Keratinocyte (primary cell): ENCODE measurements at places on chromosomes 12 and 14. TPM values are rescaled to one million over a fixed set of nuclear protein-coding genes. Genes with fewer than 3 reads are reported as not detected.

- no peaks in the 10 kb centered on the region for H3K27me3 ChIP-seq
- no peaks in the 10 kb centered on the region for H3K36me3 ChIP-seq
- H3K4me3 ChIP-seq, result no peak overlapping the region
- no peak overlapping the region for H3K27ac ChIP-seq
- peaks cover 9% of the 10 kb centered on the region for H3K4me1 ChIP-seq
These were observed 46.0 kb upstream of the PLBD1 start for GRCh38 chr12:14613718-14614117.

The LMNTD1 gene
- polyA plus RNA-seq, result 0.14 to 0.42 TPM in 2 of 3 replicates, not detected in the other

- no peak overlapping the region for H3K4me3 ChIP-seq
- no peak for DNase-seq
- peaks cover 27% of the 10 kb centered on the region for H3K4me1 ChIP-seq
- no peaks in the 10 kb centered on the region for H3K27me3 ChIP-seq
- H3K27ac ChIP-seq, result no peak overlapping the region
- H3K36me3 ChIP-seq, result no peaks in the 10 kb centered on the region
These were observed 39.1 kb upstream of the GZMB start for GRCh38 chr14:24673059-24673458.

- no peaks in the 10 kb centered on the region for H3K36me3 ChIP-seq
- H3K27me3 ChIP-seq, result no peaks in the 10 kb centered on the region
- DNase-seq, result no peak
- peaks cover 38% of the 10 kb centered on the region for H3K4me1 ChIP-seq
These were observed 1.0 kb downstream of the SH2B3 start for GRCh38 chr12:111406474-111407376.

DNA sequence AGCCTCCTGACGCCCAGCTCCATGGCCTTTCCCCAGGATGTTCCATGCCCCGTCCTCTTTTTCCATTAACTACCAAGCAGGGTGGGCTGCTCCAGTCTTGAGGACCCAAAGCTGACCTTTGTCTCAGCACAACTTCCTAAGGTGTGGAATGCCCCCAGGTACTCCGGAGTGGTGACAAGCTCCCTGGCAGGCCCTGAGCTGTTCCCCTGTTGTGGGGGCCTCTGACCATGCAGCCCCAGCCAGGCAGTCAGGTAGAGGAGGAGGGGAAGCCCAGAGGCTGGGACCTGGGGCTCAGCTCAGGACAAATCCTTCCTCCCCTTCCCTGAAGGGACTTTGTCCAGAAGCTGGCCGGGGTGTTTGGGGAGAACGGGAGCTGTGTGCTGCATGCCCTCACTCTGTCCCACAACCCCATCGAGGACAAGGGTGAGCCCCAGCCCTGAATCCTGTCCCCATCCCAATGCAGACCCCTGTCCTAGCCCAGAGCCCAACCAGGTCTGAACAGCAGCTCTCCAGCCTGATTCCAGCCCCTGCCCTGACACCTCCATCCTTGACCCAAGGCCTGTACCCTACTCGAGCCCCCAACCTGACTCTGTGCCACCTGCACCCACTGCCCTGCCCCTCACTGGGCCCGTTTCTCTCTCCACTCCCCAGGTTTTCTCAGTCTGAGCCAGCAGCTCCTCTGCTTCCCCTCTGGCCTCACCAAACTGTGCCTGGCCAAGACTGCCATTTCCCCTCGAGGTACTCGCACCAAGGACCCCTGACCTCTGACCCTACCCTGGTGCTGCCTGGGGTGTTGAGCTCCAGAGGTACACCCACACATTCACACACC, 4.4 kb downstream of the CARMIL3 start:
- no peak overlapping the region for H3K27ac ChIP-seq
- DNase-seq, result no peak
- H3K4me1 ChIP-seq, result peaks cover 7% of the 10 kb centered on the region
